Stimulated activated CD8-positive, alpha-beta memory T cell treated with anti-CD3 and anti-CD28 coated beads, Interleukin-7, amount 100 ng/mL, for 1 hour (primary cell): ENCODE measurements at places on chromosomes 1 and 21.

- no peak for DNase-seq
Observed at GRCh38 chr1:34787461-34788420, 5.1 kb upstream of the GJA4 start.

DNA sequence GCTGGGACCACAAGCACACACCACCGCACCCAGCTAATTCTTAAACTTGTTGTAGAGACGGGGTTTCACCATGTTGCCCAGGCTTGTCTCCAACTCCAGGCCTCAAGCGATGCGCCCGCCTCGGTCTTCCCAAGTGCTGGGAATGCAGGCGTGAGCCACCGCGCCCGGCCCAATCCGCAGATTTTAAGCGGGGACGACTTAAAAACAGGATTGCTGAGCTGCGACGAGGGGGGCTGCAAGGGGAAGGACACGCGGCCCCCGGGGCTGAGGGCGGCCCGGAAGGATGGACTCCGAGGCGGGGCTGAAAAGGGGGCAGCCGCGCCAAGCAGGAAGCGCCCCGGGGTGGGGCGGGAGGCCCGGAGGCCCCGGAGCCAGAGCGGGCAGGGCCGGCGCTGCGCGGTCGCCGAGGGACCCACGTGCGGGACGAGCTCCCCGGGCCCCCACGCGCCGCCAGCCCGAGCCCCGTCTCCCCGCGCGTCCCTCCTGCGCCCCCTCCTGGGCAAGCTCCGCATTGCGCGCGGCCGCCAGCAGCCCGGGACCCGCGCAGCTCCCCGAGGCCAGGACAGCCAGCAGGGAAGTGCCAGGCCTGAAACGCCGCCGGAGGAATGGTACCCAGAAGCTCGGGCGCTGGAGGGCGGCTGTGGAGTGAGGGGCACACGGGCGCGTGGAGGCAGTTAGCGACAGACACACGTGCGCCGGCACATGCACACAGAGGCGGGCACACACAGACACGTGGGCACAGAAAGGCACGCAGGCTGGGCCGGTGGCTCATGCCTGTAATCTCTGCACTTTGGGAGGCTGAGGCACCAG is 5.5 kb upstream of the PRKCZ start:
- DNase-seq: peak; percentile 64

GRCh38 chr1:226671277-226671676 is 67.8 kb downstream of the ITPKB start:
- no peak for DNase-seq

DNA sequence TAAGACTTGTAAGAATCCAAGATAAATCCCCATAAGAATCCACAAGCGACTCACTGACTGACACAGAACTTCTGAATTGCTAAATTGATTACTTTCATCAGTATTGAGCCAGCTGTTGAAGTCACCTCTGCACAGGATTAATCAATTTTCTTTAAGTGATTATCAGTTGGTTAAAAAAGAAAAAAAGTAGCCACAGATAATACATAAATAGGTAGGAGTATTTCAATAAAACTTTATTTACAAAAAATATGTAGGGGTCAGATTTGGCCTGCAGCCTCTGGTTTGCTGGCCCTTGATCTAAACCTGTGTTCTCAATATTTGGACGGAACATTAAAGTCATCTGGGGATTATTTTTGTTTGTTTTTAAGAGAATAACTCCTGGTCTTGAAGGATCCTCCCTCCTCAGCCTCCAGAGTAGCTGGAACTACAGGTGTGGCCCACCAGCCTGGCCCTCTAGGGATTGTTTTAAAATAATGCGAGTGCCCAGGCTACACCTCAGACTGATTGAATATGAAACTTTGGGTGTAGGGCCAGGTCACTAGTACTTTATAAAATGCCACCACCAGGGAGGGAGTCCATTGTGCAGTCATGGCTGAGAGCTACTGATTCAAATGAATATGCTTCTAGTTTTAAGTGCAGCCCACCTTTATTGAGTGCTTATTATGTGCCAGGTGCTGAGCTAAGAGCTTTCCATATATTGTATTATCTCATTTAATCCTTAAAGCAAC is 6.8 kb upstream of the TMEM183A start:
- no peak for DNase-seq

DNA sequence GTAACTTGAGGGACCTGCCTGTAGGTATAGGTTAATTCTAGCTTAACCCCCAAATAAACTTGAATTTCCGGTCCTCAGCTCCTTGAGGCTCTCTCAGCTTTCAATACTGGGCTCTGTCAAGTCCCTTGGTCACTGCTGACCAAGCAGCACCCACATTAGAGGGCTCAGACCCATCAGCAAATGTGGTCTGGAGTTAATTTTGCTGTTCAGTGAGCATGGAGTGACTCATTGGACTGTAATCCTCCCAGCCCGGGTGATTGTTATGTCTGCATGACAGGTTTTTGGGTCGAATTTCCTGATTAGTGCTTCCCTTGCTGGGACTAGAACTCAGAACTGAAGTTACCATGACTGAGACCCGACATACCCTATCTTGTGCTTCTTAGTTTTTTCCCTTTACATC is 130.6 kb downstream of the URB2 start:
- no peak for DNase-seq

GRCh38 chr1:2983706-2984398 is 37.4 kb upstream of the ACTRT2 start:
- no peak for DNase-seq

- DNase-seq: no peak
Observed at GRCh38 chr1:68206848-68207689, 25.3 kb downstream of the WLS start.

GRCh38 chr21:39661740-39662139 is 49.0 kb downstream of the B3GALT5 start:
- no peak for DNase-seq

GRCh38 chr21:45887788-45888187 is 93.8 kb upstream of the COL6A1 start:
- no peak for DNase-seq
